ENCODE measurements at places on chromosomes 12 and 14.

GRCh38 chr12:31570880-31571279 lies 20.1 kb downstream of the DENND5B start:
- H3K4me1 ChIP-seq = peaks cover 5% of the 10 kb centered on the region
- H3K27ac ChIP-seq = no peak overlapping the region
- H3K27me3 ChIP-seq = no peaks in the 10 kb centered on the region
- DNase-seq = no peak

- DNase-seq = no peak
- no peak overlapping the region for H3K27ac ChIP-seq
- H3K4me1 ChIP-seq = no peaks in the 10 kb centered on the region
- H3K4me3 ChIP-seq = no peak overlapping the region
- H3K36me3 ChIP-seq = no peaks in the 10 kb centered on the region
Observed at GRCh38 chr14:72682188-72682587, 211.7 kb downstream of the DPF3 start.

GRCh38 chr12:89267404-89267803 lies 84.9 kb downstream of the DUSP6 start:
- peaks cover 14% of the 10 kb centered on the region for H3K4me1 ChIP-seq
- no peak overlapping the region for H3K4me3 ChIP-seq
- H3K27me3 ChIP-seq = no peaks in the 10 kb centered on the region
- DNase-seq = no peak

DNA sequence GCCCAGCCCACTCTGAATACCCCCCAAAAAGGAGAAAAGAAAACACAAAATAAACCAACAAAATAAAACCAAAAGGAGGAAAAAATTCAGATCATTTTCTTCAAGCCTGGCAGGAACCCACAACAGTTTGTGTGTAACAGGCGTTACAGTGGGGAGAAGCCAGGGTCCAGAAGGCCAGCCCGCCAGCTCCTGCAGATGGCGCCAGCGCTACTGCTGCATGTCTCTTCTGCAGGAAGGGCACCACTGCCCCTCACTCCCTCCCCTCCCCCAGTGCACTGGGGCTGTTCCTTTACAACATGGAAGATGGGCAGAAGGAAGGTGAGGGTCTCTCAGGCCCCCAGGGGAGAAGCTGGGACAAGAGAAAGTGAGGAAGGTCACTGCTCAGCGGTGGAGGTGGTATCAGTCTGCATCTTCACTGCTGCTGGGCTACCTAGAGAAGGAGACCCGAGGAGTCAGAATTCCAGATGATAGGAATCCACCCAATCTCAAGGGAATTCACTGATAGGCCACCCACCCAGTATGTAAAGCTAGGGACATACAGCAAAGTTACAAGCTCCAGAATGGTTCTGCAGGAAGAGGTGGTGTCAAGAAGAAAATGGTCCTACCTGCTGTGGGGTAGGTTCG lies 2.3 kb upstream of the NOP2 start:
- no peak overlapping the region for H3K27ac ChIP-seq
- H3K4me3 ChIP-seq = no peak overlapping the region
- peaks cover 74% of the 10 kb centered on the region for H3K36me3 ChIP-seq
- no peaks in the 10 kb centered on the region for H3K27me3 ChIP-seq

DNA sequence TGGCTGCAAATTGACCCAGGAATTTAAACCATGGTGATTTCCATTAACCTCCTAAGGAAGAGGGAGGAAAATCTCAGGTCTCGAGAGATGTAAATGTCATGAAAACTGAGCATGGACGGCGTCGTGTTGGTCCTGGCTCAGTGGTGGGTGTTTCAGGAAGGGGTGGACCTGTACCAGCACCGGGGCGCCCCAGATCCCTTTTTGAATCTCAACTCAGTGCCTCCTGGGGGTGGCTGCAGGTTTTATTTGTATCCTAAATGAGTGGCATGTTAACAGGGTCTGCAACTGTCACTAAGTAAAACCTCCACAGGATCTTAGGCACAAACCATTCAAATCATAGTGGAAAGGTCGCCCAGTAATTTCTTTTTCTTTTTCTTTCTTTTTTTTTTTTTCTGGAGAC lies 101.3 kb downstream of the ASCL4 start:
- DNase-seq = no peak
- no peaks in the 10 kb centered on the region for H3K36me3 ChIP-seq
- H3K4me1 ChIP-seq = no peaks in the 10 kb centered on the region
- no peak overlapping the region for H3K27ac ChIP-seq

DNA sequence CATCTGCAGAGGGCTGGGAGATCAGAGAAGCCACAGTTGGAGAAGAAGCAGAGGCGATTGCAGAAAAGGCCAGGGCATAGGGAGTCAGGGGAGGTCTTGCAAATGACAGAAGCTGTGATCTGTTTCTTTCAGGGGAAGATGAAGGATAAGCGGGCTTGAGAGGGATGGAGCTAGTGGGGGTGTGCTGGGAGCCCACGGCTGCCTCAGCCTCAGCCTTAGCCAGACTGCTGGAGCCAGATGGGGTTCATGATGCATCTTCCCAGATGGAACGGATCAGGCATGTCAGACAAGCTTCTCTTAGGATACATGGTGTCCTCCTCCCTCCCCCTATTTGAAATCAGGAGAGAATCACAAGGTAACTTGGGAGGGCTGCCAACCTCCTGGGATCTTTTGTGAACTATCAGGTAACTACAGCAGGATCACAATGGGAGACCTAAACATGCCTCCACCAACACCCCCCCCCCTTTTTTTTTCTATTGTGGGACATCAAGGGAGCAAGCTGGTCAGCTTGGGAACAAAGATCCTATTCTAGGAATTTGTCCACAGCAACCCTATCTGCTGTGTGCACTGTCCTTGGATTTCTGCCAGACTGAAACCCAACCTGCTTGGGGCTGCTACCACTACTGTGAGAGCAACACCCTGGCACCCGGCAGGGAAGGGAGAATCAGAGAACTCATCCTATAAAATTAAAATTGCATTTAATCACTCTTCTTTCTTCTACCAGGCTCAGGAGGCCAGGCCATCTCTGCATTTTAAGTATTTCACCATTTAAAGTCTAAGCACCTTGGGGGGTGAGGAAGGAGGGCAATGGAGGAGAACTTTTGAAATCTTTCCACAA lies 10.7 kb upstream of the ATP2A2 start:
- no peaks in the 10 kb centered on the region for H3K27me3 ChIP-seq
- peak; percentile 87 for DNase-seq
- H3K36me3 ChIP-seq = no peaks in the 10 kb centered on the region
- no peak overlapping the region for H3K4me3 ChIP-seq
- H3K27ac ChIP-seq = peak overlapping the region; percentile 12
- H3K4me1 ChIP-seq = peaks cover 37% of the 10 kb centered on the region

- H3K4me1 ChIP-seq = peaks cover 8% of the 10 kb centered on the region
- no peaks in the 10 kb centered on the region for H3K27me3 ChIP-seq
- H3K4me3 ChIP-seq = no peak overlapping the region
- H3K27ac ChIP-seq = no peak overlapping the region
- no peak for DNase-seq
- H3K36me3 ChIP-seq = no peaks in the 10 kb centered on the region
Observed at GRCh38 chr14:68384335-68384734, 408.5 kb downstream of the ZFP36L1 start.

- no peaks in the 10 kb centered on the region for H3K36me3 ChIP-seq
- no peak overlapping the region for H3K4me3 ChIP-seq
- DNase-seq = peak; percentile 28
- H3K27ac ChIP-seq = no peak overlapping the region
- peaks cover 18% of the 10 kb centered on the region for H3K4me1 ChIP-seq
Observed at GRCh38 chr14:39264558-39264957, 30.8 kb downstream of the MIA2 start.

- H3K4me1 ChIP-seq = no peaks in the 10 kb centered on the region
- no peak overlapping the region for H3K27ac ChIP-seq
- no peaks in the 10 kb centered on the region for H3K27me3 ChIP-seq
- DNase-seq = no peak
- no peak overlapping the region for H3K4me3 ChIP-seq
Observed at GRCh38 chr14:90569201-90569600, 172.4 kb downstream of the CALM1 start.

DNA sequence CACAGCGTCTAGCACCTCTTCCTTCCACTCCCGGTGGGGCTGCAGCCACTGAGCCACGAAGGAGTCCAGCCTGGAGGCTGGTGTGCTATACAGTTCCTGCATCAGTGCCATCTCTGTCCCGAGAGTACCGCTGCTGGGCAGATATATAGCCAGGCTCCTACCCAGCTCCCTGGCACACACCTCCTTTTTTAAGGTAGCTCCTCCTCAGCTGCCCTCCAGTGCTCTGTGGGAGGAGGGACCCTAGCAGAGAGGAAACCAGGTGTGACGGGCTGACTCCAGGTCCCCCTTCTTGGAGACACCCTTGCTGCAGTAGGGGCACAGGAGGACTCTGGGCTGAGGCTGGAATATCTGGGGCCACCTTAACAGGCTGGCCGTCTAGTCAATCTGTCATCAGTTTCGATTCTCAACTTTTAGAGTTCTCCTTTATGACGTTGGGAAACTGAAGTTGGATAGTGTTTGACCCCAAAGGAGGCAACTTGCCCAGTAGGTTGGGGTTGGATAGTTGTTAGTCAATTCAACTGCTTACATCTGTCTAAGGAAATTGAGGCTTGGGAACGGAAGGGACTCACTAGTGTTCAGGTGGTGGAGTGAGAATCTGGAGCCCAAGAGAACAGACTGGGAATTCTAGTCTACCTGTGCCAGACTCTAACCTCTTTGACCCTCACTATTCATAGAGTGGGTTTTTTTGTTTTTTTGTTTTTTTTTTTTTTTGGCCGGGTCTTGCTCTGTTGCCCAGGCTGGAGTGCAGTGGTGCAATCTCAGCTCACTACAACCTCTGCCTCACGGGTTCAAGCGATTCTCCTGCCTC lies at the start of gene OASL:
Gene OASL, minus strand, starts transcription at position 386 of the 808 bp plus-strand sequence. Its CDS starts 275 bp downstream, at position 111.
- no peaks in the 10 kb centered on the region for H3K36me3 ChIP-seq
- H3K4me1 ChIP-seq = peaks cover 21% of the 10 kb centered on the region
- peak within 1 kb of the TSS; percentile 18 for H3K4me3 ChIP-seq

DNA sequence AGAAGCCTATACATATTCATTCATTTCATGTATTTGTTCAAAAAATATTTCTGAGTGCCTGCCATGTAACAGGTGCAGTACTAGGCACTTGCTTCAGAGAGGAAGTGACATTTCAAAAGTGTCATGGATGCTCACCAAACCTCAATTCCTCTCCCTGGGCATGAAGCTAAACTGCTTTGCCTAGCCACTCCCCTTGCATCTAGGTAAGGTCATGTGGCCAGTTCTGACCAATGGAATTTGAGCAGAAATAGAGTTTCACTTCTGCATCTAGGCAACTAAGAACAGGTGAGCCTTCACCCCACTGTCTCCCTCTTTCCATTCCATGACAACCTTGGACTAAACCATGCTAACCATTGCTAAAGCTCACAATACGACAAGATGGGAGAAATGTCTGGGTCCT lies 27.6 kb downstream of the TC2N start:
- H3K27ac ChIP-seq = no peak overlapping the region
- H3K36me3 ChIP-seq = no peaks in the 10 kb centered on the region
- peaks cover 51% of the 10 kb centered on the region for H3K27me3 ChIP-seq
- no peak for DNase-seq
- peaks cover 6% of the 10 kb centered on the region for H3K4me1 ChIP-seq

GRCh38 chr14:83777516-83777915 lies 1752.4 kb upstream of the FLRT2 start:
- H3K4me1 ChIP-seq = no peaks in the 10 kb centered on the region
- no peaks in the 10 kb centered on the region for H3K36me3 ChIP-seq
- DNase-seq = no peak
- H3K27me3 ChIP-seq = no peaks in the 10 kb centered on the region
- H3K27ac ChIP-seq = no peak overlapping the region
- H3K4me3 ChIP-seq = no peak overlapping the region

- no peaks in the 10 kb centered on the region for H3K36me3 ChIP-seq
- no peak for DNase-seq
- no peaks in the 10 kb centered on the region for H3K27me3 ChIP-seq
Observed at GRCh38 chr14:22884738-22885523, 1.9 kb downstream of the REM2 start.

GRCh38 chr12:39592295-39592694 lies 27.3 kb downstream of the ABCD2 start:
- no peak overlapping the region for H3K4me3 ChIP-seq
- no peaks in the 10 kb centered on the region for H3K27me3 ChIP-seq
- peaks cover 8% of the 10 kb centered on the region for H3K4me1 ChIP-seq
- H3K36me3 ChIP-seq = no peaks in the 10 kb centered on the region

DNA sequence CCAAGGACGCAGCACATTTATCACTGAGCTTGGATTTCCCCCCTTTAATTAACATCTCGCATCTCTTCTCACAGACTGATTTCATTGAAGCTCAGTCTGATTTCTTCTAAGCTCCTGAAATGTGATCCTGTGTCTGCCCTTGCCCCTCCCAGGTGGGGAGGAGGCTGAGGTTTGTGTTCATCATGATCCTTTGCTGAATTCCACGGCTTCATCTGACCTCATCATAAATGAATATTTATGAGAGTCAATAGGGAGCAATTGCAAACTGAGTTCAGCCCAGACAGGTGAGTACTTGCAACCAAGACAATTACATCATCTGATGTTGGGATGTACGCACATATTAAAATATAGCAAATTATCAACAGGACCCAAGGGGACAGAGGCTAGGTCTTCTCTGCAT lies 72.4 kb downstream of the MAP1LC3B2 start:
- no peaks in the 10 kb centered on the region for H3K36me3 ChIP-seq
- no peaks in the 10 kb centered on the region for H3K4me1 ChIP-seq
- no peak overlapping the region for H3K4me3 ChIP-seq

- no peak overlapping the region for H3K27ac ChIP-seq
- peaks cover 3% of the 10 kb centered on the region for H3K27me3 ChIP-seq
- H3K4me3 ChIP-seq = no peak overlapping the region
- H3K36me3 ChIP-seq = no peaks in the 10 kb centered on the region
- DNase-seq = no peak
Observed at GRCh38 chr12:2641207-2641606, 153.6 kb upstream of the FKBP4 start.

- no peak for DNase-seq
- no peaks in the 10 kb centered on the region for H3K4me1 ChIP-seq
- H3K27me3 ChIP-seq = peaks cover 85% of the 10 kb centered on the region
Observed at GRCh38 chr12:107775093-107775721, 703 bp downstream of the ASCL4 start.

DNA sequence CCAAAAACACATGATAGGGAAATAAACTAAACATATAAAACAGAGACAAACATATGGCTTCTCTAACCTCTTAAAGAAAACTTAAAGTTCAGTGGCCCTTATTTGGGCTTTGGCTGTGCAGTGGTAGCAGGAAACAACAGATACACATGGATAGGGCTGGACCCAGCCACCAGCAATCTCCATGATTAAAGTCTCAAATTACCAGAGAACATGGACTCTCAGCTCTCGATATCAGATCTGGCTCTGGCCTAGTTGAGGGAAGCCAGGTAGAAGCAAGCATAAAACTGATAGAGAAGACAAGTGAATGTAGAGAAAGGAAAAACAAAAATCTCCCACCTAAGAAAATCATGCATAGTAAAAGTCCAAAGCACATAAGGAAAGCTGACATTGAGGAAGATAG lies 164.8 kb downstream of the ITPR2 start:
- peaks cover 7% of the 10 kb centered on the region for H3K4me1 ChIP-seq
- H3K27me3 ChIP-seq = no peaks in the 10 kb centered on the region
- no peak overlapping the region for H3K4me3 ChIP-seq
- DNase-seq = no peak
- no peaks in the 10 kb centered on the region for H3K36me3 ChIP-seq
- no peak overlapping the region for H3K27ac ChIP-seq

GRCh38 chr12:112190231-112191025 lies 65.1 kb downstream of the TRAFD1 start:
- no peaks in the 10 kb centered on the region for H3K27me3 ChIP-seq
- H3K4me3 ChIP-seq = no peak overlapping the region
- no peak for DNase-seq
- no peaks in the 10 kb centered on the region for H3K4me1 ChIP-seq

Measured in A673 (cell line).